GM04503 (cell line): ENCODE measurements at places on chromosomes 16 and 17.

DNA sequence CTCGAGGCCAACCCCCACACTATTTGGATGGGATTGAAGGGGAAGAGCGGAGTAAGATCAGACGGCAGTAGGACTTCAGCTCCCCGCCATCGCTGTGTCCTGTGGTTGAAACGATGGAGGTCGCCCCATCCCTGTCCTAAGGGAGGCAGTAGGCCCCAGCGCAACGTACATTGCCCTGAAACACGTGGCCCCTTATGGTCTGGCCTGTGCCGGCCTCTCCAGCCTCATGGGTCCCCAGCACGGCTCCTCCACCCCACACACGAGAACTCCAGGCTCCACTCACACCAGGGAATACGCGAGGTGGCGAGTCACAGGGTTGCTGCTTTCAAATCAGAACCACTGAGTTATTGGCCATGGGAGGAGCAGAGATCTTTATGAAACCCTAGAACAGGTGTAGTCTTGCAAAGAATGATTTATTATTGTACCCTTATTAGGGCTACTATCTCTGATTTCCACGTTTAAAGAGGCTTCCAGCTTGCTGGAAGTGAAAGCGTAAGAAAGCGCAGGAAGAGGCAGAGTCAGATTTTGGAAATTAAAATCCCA, 669 bp upstream of the DCTPP1 start:
- no peak for DNase-seq

DNA sequence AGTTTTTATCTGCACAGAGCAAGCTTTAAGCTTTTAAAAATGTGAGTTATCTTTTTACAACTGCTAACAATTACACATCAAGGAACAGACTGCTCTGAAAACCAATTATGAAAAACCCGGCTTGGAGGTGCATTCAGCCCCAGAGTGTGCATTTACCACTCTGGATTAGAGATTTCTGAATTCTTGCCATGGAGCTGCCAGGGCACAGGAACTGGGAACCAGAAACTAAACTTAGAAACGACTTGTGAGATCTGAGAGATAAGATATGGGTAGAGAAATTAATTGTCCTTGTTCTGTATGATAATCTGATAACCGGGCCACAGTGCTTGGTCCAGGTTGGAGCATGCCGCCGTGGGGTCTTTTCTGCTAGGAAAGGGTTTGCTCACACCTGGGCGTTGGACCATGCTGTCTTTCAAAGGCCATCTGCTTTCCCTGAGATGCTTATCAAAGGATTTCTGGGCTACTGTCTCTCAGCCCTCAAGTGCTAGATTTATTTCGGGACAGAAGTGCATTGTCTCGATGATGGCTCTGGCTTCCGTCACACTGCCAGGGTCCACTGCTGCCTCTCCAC, 210.0 kb downstream of the MAF start:
- no peak for DNase-seq

DNA sequence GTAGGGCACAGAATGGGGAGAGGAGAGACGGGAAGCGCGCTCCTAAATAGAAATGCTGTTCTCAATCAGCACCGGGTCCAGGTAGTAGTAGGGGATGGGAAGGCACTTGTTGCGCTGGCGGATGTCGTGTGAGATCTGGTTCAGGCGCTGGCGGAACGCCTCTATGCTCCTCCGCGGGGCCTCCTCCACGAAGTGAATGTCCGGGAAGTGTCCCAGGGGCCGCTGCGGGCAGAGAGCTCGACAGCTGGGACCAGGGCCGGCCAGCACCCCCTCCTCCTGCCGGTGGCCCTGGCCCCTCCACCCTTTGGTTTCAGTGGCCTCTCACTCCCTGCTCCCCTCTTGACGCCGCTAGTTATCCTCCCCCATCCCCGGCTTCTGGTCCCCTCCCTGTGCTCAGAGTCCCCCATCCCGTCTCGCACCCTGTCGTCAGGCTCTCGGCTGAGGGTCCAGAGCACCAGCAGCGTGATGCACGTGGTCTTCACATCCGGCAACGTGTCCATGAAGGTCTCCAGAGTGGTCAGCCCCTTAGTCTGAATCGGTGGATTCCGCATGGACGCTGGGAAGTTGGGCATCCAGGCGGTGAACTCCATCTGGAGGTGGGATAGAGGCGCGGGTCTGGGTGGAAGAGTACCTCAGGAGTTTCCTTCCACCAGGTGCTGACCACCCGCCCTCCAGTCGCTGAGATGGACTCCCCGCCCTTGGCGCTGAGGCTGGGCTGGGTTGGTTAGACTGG, 14.6 kb downstream of the ALOX12B start:
- no peak for DNase-seq

DNA sequence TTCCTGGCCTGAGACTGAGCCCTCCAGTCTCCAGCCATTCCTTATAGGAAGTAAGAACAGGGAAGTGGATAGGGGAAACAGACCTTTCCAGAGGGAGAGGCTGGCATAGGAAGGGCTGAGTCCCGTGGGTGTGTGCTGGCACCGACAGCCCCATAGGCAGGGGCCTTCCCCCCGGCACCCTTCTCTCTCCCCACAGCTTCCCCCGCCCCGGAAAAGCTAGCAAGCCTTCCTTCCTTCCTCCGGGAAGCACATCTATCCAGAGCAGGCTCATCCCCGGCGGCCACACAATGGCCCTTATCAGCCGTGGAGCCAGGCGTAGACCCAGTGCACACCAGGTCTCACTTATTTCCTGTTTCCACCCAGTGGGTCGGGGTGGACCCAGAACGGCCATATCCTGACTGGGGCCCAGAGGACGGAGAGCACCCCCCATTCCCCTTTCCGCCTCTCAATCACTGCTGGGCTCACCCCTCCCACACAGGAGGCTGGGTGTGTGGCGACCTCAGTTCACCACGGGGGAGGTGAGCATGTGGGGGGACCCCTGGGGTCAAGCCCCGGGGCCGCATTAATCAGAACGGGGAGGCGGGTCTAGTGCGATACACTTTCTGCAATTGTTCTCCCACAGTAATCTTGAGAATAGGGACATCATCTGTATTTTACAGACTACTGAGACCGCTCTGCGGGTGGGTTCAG, 950 bp upstream of the MYO1C start:
- no peak for DNase-seq

DNA sequence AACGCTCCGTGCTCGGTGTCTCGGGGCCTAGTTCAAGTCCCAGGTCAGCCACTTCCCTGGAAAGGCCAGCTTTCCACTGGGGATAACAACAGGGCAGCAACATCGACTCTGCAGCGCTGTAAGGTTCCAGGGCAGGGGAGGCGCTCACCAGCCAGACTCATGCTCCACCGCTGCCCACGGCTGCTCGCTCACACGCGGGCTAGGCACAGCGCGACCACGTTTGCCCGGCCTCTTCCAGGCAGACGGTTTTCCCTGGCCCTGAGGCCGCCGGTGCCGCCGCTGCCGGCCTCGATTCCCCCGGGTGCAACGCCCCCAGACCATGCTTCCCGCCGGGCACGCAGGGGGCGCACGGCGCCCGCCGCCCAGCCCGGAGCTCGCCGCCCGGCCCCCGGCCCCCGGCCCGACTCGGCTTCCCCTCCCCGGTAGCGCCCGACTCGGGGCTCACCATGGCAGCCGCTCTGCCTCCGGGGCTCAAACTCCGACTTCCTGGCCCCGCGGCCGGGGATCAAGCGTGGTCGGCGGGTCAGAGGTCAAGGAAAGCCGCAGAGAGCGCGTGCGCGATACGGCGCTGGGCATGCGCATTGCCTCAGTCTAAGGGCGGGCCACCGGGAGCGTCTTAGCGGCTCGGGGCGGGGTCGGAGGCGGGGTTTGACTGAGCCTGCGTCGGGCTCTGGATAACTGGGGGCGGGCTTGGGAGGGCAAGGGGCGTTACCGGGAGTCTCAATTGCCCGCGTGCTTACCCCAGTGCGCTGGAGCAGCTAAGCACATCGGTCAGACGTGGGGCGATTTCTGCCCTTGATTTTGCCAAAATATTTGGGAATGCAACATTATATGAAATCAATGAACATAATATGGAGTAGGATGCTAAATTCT, at the start of gene PAM16:
TSS of gene PAM16 (minus strand) at position 535 of the 873 bp plus-strand sequence. CDS start at position 448, 87 bp downstream.
- no peak for DNase-seq

DNA sequence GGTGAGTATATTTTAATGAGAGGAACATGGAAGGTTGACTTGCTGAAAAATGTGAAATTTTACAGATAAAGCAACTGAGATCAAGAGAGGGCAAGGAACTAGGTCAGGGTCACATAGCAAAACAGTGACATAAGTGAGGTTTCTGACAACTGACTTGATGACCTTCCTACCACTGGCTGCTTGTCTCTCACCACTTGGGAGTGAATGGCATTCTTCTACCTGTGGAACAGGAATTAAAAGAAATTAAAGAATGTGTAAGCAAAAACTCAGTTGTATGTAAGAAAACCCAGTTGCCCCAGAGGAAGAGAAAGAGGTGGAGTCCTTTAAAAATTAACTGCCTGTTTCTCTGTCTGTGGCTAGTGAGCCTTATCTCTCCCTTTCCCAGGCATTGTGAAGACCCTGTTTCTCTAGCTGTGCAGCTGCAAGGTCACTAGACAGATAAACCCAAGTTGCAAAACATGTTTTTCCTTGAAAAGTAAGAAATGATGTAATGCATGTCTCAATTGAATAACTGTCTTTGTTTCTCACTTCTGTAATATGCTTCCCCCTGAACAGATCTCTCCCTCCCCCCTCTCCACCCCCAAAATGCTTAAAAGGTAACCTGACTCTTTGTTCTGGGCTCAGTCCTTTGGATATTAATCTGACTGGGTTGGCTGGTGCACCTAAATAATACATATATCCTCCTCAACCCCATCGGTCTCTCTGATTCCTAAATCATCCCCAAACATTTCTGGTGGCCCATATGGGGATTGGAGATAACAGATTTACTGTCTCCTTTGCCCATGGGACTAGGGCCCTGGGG, 23.4 kb downstream of the ACSM1 start:
- DNase-seq, result no peak

GRCh38 chr17:929586-929985, 50.0 kb downstream of the NXN start:
- no peak for DNase-seq

- no peak for DNase-seq
These were observed 26.7 kb downstream of the WNT9B start for GRCh38 chr17:46878055-46878454.
